Muscle of leg (tissue), 16 donors: ENCODE measurements at places on chromosomes 5 and 9.

DNA sequence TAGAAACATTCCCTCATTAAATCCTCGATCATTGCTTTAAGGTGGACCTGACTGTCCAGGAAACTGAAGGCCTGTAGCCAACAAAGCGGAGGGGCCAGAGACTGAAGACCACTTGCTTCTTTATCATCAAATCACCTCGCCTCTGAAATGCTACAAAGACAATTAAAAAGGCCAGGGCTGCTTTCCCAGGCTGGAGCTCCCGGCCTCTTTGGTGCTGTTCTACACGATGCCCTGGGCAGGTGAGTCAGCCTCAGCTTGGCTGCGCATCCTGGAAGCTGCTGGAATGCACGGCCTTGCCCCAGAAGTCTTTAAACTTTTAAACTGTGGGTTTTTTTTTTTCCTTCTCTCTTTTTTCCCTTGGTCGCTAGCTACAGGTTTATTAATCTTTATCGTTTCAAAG is 46.5 kb downstream of the SH3PXD2B start:
- DNase-seq: peak; percentile 73

DNA sequence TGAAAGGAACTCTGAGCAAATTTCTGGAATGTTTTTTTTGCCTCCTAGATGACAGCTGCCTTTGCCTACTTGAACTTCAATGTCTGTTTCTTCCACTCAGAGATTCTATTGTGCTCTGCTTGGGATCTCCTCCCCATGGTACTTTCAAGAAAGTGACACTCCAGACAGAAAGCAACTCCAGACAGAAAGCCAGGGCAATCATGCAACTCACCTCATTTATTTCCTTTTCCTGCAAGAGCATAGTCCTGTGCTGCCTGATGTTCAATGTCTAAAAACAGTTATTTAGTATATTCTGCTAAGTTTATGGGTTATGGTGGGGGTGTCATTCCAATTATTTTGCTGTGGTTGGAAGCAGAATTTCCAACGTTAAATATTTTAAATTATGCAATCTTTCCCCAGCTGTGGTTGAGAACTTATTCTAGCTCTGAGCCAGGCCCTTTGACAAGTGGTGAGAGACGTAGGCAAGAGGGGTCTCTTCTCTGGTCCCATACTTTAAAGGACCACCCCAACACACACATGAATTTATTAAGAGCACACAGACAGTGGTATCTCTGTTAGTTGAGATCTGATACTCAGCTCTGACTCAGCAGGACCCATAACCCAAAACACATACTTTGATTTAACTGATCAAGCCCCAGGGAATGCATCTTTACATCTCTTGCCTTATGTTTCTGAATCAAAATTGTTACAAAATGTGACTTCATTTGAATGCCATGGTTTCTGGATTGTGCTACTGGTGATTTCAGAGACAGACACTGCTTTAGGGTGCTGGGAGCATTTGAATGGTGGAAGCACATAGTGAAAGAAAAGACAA is 39.5 kb upstream of the MAMDC2 start:
- DNase-seq: no peak

DNA sequence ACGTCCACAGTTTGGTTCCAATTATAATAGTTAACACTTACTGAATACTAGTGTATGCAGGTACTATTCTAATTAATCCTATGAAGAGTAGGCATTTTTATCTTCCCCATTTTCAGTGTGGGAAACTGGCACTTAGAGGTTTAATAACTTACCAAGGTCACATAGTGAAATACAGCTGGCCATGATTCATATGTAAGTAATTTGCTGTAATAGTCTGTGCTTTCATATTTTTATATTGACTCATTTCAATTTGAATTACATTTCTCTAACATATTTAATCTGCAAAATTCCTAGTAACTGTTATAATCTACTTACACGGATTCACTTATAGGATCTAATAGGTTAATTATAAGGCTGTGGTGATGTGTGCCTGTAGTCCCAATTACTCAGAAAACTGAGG is 19.4 kb downstream of the CCNH start:
- DNase-seq: no peak

DNA sequence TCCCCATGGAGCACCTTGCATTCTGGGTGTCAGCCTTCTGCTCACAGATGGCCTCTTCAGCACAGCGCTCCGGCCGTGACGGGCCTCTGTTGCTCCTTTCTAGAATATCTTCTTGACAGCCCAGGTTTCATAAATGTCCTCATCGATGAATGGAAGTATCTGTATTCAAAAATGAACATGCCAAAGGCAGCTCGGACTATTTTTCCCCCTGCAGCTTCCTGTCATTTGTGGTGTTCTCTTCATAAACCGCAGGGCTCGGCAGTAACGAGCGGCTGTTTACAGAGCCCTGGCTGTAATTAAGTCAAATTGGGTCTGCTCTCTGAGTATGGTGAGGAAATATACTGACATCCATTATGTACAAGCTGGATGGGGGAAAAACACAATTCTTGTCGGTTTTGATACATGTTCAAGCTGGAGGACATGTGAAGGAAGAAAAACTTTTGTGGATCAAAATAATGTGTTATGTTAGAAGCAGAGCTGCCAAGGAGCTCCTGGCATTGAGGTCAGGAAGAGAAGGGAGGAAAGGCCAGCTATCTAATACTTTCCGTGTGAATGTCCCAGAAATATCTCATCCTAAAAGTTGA is 154.1 kb upstream of the CD180 start:
- peak; percentile 74 for DNase-seq

GRCh38 chr5:170597109-170597751 is 93.4 kb downstream of the KCNIP1 start:
- peak; percentile 86 for DNase-seq

DNA sequence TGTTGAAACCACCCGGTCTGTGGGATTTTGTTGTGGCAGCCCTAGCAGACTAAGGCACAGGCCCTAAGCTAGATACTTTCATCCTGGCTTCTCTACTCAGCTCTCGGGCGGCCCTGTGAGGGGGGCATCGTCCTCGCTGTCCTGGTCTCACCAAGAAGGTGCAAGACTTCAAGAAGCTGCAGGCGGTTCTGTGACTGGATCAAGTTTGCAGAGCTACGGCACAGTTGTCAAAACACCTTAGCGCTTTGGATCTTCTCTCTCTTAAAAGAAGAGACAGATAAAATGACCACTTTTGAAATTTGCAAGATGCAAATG is 119.4 kb upstream of the PHYKPL start:
- DNase-seq: no peak

- DNase-seq: no peak
Measured at GRCh38 chr9:135888126-135888765, 19.1 kb downstream of the CAMSAP1 start.

DNA sequence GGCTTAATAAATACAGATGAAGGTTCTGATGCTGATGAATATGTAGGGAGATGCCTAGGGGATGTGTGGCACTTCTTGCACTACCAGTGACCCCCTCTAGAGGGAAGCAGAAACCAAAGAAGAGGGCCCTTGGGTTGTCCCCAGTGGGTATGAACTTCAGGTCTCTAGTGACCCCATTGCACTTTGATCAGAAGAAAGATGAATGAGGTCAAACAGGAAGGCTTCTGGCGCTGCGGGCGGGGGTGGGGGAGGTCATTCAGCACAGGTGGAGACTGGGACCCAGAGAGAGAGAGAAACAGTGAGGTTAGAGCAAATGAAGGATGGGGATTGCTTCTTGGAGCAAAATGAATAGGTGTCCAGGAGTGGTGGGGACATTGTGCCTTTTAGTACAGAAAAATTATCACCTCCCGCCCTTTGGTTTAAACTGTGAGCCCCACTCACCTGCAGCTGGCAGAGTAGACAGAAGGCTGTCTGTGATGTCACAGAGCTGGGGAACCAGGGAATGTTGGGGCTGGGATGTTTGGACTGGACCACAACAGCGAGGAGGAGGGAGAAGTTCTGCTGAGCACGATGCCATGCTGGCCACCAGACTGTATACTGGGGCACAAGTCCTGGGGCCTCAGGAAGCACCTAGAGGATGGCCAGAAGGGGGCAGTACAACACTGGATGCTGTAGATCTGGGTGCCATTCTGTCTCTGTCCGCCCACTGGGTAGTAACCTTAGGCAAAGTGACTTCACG is at the start of gene TEX48:
Gene TEX48, minus strand, starts transcription at position 599 of the 739 bp plus-strand sequence. CDS start 10,469 bp downstream, outside the sequence.
- peak; percentile 58 for DNase-seq

- peak; percentile 91 for DNase-seq
Measured at GRCh38 chr5:31936683-31937082, 237.4 kb downstream of the GOLPH3 start.

GRCh38 chr5:146051678-146052077 is 53.7 kb downstream of the PLAC8L1 start:
- DNase-seq: no peak

GRCh38 chr9:74557571-74557970 is 60.4 kb downstream of the RORB start:
- DNase-seq: no peak

- DNase-seq: no peak
Measured at GRCh38 chr5:67380431-67380830, 183.8 kb upstream of the CD180 start.

DNA sequence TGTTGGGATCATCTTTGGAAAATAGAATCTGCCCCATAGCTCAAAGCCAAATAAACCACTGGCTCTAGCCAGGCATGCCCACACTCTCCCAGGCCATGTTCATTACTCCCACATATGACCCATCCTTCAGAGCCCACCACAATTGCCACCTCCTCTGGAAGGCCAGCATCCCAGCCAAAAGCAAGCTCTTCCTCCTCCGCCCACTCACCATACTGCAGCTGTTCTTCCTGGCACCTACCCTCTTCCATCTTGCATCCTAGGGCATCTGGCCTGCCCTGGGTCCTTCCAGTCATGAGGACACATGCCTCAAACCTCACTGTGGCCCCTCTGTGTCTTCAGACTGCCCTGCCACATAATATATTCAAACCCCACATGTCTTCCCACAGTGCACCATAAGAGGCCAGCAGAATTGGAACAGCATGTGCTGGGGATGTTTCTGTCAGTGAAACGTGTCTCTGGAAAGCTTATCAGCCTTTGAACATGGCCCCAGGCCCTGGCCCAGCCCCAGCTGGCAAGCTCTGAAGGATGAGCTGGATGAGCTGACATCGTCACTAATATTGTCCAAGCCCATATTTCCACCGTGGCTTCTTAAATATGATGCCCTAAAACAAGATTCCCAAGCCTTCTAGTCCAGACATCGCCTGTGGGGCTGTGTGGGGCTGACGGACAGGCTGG is 230.8 kb downstream of the AGTPBP1 start:
- DNase-seq: peak; percentile 62

DNA sequence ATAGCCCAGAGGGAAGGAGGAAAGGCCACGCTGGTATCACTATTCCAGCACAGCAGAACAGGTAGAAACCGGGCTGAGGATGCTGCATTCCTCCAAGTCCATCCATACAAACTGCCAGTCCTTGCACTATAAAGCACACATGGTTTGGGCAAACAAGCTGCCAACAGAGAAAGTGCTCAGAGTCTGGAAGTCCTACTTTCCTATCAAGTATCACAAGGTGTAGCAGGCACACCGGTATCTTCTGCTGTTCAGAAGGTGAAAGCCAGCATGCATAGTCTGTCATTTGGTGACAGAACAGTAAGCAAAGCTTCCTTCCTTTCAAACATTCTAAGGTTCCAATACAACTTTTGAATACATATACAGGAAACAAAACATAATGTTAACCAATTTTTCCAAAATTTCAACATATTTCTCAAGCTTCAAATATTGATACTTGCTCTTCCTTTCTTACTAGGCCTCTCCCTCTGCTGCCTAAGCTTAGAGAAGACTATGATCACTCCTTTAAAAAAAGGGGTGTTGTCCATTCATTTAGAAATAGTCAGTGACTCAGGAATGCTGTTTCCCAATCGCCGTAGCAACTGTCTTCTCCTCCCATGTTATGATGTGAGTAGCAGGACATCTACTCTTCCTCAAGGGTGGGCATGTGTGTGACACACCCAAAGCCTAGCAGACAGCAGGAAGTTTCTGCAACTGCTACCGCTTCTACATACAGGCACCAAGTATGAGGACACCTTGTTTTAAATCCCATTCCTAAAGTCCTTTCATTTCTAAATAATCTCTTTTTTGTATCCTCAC is 14.7 kb downstream of the DIAPH1 start:
- DNase-seq: peak; percentile 89
